ENCODE measurements at places on chromosomes 16 and 17.
A peak's percentile ranks its signal among the peaks of the same experiment; 100 is the strongest.

DNA sequence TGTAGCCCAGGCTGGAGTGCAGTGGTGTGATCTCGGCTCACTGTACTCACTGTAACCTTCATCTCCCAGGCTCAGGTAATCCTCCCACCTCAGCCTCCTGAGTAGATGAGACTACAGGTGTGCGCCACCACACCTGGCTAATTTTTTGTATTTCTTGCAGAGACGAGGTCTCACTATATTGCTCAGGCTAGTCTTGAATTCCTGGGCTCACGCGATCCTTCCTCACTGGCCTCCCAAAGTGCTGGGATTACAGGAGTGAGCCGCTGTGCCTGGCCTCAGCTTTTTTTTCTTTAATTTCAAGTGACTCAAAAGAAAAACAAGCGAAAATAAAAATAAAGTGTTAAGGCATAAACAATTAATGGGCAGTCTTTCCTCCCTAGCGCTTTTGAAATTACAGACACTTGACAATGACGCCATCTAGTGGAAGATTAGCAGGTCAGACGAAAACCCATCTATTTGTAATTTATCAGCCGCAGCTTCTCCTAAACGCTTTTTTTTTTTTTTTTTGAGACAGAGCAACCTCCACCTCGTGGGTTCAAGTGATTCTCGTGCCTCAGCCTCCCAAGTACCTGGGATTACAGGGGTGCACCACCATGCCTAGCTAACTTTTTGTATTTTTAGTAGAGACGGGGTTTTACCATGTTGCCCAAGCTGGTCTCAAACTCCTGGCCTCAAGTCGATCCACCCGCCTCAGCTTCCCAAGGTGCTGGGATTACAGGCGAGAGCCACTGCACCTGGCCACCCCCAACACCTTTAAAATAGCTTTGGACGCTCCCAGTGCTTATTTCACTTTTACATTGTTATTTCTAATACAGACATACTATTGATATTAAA, 28.1 kb upstream of the PECAM1 start:
- DNase-seq, result no peak

DNA sequence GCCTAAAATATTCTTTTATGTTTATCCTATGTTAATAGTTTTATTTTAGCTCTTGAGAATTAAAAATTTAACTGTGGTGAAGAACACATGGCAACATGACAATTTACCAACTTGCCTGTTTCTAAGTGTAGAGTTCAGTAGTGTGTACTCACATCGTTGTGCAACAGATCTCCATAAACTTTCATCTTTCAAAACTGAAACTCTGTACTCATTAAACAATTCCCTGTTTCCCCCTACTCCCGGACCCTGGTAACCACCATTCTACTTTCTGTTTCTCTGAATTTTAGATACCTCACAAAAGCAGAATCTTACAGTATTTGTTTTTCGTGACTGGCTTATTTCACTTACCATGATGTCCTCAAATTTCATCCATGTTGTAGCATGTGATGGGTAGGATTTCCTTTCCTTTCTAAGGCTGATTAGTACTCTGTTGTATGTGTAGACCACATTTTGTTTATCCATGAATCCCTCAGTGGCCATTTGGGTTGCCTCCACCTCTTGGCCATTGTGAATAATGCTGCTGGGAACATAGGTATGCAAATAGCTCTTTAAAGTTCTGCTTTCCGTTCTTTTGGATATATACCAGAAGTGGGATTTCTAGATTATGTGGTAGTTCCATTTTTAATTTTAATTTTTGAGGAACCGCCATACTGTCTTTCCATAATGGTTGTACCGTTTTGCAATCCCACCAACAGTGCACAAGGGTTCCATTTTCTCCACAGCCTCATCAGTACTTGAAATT, 17.4 kb downstream of the IST1 start:
- DNase-seq, result no peak

DNA sequence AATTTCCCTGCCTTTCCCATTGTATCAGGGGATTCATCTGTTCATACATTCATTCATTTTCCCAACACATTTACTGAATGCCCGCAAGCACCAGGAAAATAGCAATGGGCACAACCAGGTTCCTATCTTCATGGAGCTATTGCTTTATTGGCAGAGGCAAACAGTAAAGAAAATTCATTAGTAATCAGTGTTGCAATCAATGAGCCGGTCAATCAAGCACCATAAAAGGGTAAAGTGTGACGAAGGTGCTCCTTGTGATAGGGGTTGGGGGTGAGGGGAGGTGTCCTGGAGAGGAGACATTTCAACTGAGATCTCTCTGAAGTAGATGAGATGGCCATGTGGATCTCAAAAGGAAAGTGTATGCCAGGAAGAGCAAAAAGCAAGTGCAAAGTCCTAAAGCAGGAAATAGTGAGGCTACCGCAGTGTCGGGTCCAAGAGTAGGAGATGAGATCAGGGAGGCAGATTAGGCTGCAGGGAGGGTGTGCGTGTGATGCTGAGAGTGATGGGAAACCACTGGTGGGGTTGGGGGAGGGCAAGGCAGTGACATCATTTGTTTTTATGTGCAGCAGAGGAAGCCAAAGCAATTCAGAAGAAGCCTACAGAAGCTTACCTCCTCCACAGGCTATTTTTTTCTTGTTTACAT, 28.4 kb downstream of the CDH13 start:
- DNase-seq, result no peak

GRCh38 chr17:59839651-59840328, 53.0 kb downstream of the TUBD1 start:
- DNase-seq, result no peak

GRCh38 chr17:43618276-43618675, 43.4 kb downstream of the MEOX1 start:
- no peak for DNase-seq

GRCh38 chr17:34361478-34362061, 1.5 kb downstream of the CCL1 start:
- peak; percentile 86 for DNase-seq

GRCh38 chr17:31512796-31513195, 121.3 kb downstream of the RAB11FIP4 start:
- no peak for DNase-seq

- peak; percentile 46 for DNase-seq
Measured at GRCh38 chr17:73650140-73650539, 5.9 kb upstream of the SDK2 start.

GRCh38 chr17:2178798-2179501, 124.0 kb downstream of the HIC1 start:
- no peak for DNase-seq

GRCh38 chr17:42953669-42954068, 10.6 kb downstream of the AARSD1 start:
- DNase-seq, result no peak

- DNase-seq, result no peak
Measured at GRCh38 chr16:11328172-11329070, 16.8 kb upstream of the RMI2 start.

DNA sequence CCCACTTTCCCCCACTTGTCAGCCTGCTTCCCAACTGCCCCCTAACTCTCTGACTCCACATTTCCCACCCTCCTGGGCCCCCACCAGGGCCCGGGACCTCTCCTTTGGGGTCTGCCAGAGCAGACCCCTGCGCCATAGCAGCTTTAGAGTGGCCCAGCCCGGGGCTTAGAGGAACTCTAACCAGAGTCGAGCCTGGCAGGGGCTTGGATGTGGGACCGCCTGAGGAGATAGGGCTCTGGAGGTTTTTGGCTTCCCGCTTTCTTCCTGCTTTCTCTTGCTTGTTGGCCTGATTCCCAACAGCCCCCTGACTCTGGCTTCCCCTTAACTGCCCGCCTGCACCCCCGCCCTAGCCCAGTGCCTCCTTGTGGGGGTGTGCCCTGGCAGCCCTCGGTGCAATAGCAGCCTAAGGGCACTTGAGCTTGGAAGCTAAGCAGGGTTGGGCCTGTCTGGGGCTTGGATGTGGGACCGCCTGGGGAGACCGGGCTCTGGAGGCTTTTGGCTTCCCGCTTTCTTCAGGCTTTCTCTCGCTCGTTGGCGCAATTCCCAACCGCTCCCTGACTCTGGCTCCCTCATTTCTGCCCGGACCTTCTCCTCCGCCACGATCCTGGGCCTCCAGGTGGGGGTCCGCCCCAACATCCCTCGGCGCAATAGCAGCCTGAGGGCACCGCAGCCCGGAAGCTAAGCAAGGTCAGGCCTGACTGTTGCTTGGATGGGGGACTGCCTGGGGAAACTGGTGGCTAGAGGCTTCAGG, 2292.0 kb downstream of the TP53TG3F start:
- no peak for DNase-seq

GRCh38 chr17:15177343-15177742, 87.8 kb downstream of the PMP22 start:
- DNase-seq, result no peak

DNA sequence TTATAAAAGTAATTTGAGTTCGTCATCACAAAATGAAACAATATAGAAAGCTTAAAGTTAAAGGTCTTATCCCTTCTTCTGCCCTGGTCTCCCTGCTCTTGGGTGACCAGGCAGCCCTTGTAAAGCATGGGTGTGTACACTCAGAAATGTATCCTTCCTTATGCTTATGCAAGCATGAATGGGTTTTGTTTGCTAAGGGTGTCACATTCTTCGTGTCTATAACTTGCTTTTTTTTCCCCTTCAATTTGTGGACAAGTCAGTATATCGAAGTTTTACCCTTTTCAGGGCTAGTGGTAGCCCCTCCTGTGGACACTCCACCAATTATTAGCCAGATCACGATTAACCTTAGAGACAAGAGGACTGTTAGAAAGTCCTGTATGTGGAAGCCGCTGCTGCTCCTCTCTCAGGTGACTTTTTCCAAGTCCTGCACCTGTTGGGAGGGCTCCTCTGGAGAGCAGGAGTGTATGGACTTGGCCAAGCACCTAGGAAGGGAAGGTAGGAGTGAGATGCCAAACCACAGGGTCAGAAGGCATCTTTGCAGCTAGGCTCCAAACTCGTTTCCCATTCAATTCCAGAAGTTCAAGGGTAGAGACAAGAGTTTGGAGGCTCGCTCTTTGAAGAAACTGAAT, 50.9 kb downstream of the LDHD start:
- no peak for DNase-seq

GRCh38 chr16:87648236-87648635, 45.9 kb downstream of the JPH3 start:
- peak; percentile 80 for DNase-seq
